ENCODE measurements at places on chromosomes 6 and 20.

DNA sequence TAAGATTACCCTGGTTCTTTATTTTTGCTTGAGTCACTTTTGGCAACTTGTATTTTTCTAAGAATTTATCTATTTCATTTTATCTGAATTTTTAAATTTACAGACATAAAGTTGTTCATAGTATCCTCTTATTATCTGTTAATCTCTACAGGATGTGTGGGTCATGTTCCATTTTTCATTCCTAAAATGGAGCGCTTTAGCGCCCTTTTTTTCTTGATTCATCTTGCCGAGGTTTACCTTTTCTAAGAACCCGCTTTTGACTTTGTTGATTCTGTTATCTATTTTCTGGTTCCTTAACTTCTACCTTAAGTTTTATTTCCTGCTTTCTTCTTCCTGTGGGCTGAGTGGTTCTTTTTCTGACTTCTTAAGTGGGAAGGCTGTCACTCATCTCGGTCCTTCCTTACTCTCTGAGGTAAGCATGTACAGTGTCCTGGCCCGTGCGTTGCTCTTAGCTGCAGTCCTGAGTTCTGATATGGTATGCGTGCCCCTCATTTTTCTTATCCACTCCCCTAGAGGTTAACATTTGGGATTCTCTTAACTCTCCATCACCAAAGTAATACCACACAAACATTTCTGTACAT lies 399.8 kb downstream of the CDC5L start:
- H3K4me1 ChIP-seq: no peaks in the 10 kb centered on the region
- DNase-seq: no peak
- no peak overlapping the region for H3K4me3 ChIP-seq
- no peaks in the 10 kb centered on the region for H3K36me3 ChIP-seq
- H3K27ac ChIP-seq: no peak overlapping the region
- no peaks in the 10 kb centered on the region for H3K27me3 ChIP-seq

GRCh38 chr20:53592992-53593465 lies 610 bp downstream of the ZNF217 start:
- H3K4me1 ChIP-seq: no peaks in the 10 kb centered on the region
- H3K4me3 ChIP-seq: peak overlapping the region; percentile 71
- peak; percentile 69 for DNase-seq
- H3K27ac ChIP-seq: peak overlapping the region; percentile 99

DNA sequence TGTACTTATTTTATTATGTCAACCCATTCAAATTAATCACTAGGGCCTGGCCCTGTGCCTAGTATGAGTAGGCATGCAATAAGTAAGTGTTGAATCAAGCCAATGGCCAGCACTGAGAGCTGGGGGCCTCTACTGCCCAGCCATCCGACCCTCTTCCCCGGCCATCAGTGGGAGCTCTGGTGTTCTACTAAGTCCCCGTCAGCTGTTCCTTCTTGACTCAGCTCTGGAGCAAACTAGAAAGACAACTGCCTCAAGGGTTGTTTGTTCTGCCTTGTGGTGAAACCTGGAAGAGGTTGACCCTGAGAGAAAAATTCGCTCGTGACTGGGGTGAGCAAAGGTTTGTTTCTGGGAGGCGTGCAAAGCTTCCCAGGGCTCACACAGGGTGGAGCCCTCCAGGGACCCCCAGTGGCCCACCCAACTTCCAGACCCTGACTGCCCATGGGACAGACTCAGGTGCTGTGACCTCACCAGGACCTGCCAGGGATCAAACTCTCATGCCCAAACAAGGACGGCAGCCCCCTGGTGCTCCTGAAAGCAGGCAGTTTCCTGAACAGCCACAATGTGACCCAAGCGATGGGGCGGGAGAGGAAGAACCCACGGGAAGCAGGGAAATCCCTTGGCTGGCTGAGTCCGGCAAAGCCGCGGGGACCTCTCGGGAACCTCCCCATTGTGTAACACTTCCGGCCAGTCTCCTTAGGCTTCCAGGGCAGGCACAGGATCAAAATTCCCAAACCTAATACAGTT lies 50.4 kb downstream of the BANF2 start:
- H3K27ac ChIP-seq: no peak overlapping the region
- DNase-seq: peak; percentile 66
- H3K4me3 ChIP-seq: no peak overlapping the region
- no peaks in the 10 kb centered on the region for H3K36me3 ChIP-seq
- no peaks in the 10 kb centered on the region for H3K4me1 ChIP-seq

- no peak overlapping the region for H3K4me3 ChIP-seq
- no peaks in the 10 kb centered on the region for H3K36me3 ChIP-seq
- H3K4me1 ChIP-seq: no peaks in the 10 kb centered on the region
- DNase-seq: no peak
Measured at GRCh38 chr6:90409700-90410099, 113.1 kb upstream of the BACH2 start.

DNA sequence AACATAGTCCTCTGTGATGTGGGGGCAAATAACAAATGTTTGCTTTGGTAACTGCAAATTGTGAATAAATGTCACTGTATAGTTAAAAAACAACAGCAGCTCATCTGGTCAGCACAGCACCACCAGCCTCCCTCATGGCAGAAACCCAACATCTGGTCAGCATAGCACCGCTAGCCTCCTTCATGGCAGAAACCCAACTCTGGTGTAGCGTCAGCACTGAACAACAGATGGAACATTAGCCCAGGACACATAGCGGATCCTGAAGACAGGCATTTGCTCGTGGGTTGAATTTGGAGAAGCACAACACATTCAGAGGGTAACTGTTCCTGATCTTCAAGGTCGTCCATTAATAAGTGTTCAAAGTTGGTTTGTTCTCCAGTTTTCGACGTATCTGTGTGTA lies 265.9 kb downstream of the DLL1 start:
- H3K4me1 ChIP-seq: no peaks in the 10 kb centered on the region
- no peak overlapping the region for H3K27ac ChIP-seq
- DNase-seq: no peak
- H3K27me3 ChIP-seq: no peaks in the 10 kb centered on the region
- no peaks in the 10 kb centered on the region for H3K36me3 ChIP-seq

DNA sequence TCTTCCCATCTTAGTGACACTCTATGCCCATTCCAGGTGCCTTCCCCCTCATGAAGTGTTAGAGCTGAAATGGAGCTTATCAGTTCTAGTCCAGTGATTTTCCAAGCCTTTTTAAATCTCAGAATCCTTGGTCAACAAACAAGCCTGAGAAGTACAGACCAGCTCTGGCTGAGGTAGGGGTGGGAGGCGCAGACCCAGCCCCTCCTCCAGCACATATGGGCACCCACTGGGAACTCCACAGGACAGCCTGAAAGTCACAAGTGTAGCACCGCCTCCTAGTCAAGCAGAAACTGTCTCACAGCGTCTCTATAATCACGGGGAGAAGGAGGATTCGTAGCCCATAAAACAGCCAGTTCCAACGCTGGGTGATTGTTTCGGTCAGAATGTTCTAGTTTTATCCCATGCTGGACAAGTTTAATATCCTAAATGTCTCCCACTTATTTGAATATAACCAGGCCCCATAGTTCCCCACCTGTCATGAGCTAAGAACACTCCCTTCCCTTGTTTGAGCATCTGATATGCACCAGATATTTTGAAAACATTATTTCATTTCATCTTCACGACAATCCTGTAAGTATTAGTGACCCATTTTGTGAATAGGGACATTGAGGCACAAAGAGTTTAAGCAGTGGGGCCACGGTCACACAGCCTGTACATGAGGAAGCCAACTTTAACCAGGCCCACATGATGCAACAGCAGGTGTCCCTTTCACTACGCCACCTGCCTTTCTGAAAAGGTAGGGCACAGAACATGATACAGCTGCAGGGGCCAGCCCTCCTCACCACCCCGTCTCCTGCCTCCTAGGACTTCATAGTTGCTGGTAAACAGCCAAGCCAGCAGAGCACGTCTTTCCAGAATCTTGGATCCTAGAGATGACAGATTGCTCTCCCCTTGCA lies 40.1 kb downstream of the TRAF3IP2 start:
- H3K36me3 ChIP-seq: no peaks in the 10 kb centered on the region
- no peaks in the 10 kb centered on the region for H3K27me3 ChIP-seq
- H3K27ac ChIP-seq: no peak overlapping the region

- no peak overlapping the region for H3K4me3 ChIP-seq
- DNase-seq: no peak
- H3K27me3 ChIP-seq: no peaks in the 10 kb centered on the region
- H3K36me3 ChIP-seq: no peaks in the 10 kb centered on the region
Measured at GRCh38 chr6:90421666-90422065, 125.0 kb upstream of the BACH2 start.

DNA sequence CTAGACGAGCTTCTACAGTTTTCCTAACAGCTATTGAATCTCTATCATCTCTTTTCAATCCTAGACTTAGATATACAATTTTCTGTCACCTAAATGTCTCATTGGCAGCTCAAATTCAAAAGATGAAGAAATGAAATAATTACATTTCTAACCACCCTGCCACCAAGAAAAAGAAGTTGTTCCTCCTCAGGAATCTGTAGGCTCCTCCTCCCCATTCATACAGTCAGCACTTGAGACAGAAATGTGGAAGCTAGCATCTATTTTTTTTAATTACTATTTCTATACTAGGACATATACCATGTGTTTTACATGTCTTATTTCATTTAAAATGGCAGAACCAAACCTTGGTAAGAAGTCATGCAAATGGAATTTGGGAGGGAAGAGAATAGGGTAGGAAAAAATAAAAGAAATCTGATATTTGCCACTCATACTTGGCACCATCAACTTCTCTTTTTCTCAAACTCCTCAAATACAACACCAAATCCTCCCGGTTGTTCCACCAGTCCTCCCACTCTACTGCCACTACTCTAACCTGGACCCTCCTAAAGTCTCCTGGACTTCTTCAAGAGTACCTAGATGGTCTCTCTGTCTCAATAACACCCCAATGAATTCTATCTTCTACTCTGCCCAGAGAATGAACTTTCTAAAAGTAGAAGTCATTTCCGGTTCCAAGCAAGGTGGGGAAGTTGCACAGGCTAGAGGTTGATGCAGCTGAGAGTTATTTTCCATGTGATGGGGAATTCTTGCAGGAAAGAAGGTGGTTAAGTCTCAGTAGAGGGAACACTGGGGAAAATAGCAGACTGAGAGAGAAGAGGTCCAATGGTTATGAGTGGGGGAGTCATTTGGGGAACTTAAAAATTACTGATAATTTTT lies 54.1 kb downstream of the ATXN1 start:
- no peak overlapping the region for H3K4me3 ChIP-seq
- no peaks in the 10 kb centered on the region for H3K27me3 ChIP-seq
- no peaks in the 10 kb centered on the region for H3K36me3 ChIP-seq
- DNase-seq: no peak
- no peak overlapping the region for H3K27ac ChIP-seq

DNA sequence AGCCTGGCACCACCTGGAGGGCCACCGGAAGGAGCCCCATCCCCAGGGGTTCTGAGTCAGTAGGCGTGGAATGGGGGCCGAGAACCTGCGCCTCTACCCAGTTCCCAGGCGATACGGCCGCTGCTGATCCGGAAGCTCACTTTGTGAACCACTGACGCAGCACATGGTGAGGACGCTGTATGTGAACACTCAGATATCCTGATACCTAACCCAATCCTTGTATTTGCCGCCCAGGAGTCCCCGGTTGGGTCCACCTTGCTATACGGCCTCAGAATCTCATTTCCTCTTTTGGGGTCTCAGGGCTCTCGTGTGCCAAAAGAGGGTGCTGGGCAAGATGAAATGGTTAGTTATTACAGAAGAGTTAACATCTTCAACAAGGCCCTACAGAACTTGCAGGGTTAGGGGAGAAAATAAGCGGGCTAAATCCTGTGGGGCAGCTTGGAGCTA lies 604 bp upstream of the RAB5IF start:
- peak overlapping the region; percentile 3 for H3K4me3 ChIP-seq
- peak overlapping the region; percentile 88 for H3K27ac ChIP-seq
- no peaks in the 10 kb centered on the region for H3K27me3 ChIP-seq

DNA sequence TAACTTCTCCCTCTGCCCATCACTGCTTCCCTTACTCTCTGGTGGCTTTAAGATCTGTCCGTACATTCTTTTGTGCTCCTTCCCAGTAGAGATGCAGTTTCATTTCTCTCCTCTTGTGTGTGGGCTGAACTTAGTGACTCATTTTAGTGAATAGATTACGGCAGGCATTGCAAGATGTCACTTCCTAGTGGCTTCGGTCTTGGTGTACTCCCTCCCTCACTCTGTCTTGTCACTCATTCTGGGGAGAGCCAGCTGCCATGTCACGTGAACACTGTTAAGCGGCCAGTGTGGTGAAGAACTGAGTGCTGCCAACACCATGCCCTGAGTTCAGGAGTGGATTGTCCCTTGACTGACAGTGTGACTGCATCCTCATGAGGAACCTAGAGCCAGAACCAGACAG lies 115.9 kb downstream of the OTOR start:
- DNase-seq: peak; percentile 19
- no peaks in the 10 kb centered on the region for H3K36me3 ChIP-seq
- H3K4me3 ChIP-seq: no peak overlapping the region

- DNase-seq: no peak
- H3K4me1 ChIP-seq: no peaks in the 10 kb centered on the region
- no peaks in the 10 kb centered on the region for H3K27me3 ChIP-seq
- H3K36me3 ChIP-seq: no peaks in the 10 kb centered on the region
- no peak overlapping the region for H3K4me3 ChIP-seq
Measured at GRCh38 chr6:20024978-20025377, 187.3 kb downstream of the MBOAT1 start.

- no peak overlapping the region for H3K4me3 ChIP-seq
- no peaks in the 10 kb centered on the region for H3K27me3 ChIP-seq
- H3K36me3 ChIP-seq: no peaks in the 10 kb centered on the region
- H3K4me1 ChIP-seq: no peaks in the 10 kb centered on the region
- no peak for DNase-seq
Measured at GRCh38 chr6:134663800-134664535, 285.9 kb downstream of the ALDH8A1 start.

DNA sequence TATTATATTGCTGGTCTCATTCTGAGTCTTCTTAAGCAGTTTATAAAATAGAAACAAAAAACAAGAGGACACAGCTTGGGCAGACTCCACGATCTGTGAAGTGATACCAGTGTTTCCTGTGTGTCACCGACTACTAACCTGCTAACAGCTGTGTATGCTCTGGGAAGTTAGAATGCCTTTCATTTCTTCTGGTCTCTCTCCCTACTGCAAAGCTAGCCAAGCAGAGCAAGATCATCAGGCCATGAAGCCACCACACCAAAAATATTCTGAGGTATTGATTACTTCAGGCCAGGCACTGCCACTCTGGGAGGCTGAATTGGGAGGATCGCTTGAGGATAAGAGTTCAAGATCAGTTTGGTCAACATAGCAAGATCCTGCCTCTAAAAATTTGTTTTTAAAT lies 46.9 kb upstream of the SMIM29 start:
- H3K27me3 ChIP-seq: no peaks in the 10 kb centered on the region
- no peak overlapping the region for H3K27ac ChIP-seq
- DNase-seq: no peak
- peaks cover 11% of the 10 kb centered on the region for H3K36me3 ChIP-seq
- no peaks in the 10 kb centered on the region for H3K4me1 ChIP-seq
- no peak overlapping the region for H3K4me3 ChIP-seq

DNA sequence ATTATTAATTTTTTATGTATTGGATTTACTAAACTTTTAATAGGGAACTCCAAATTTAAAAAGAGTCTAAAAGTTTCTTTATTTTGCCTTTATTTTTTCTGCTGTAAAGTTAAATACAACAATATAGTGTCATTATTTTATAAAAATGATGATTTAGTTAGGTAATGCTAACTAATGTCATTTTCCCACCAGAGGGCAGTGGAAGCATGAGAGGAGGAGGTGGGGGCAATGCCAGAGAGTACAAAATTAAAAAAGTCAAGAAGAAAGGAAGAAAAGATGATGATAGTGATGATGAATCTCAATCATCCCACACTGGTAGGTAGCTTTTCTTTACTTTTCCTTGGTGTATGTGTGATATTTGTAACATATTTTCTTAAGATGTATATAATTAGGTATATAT lies 20.2 kb upstream of the FHL5 start:
- H3K36me3 ChIP-seq: no peaks in the 10 kb centered on the region
- no peak overlapping the region for H3K4me3 ChIP-seq
- no peaks in the 10 kb centered on the region for H3K4me1 ChIP-seq
- no peak overlapping the region for H3K27ac ChIP-seq

All from right lobe of liver (tissue), 6 donors.